ENCODE measurements at places on chromosomes 7 and 10. TPM values are rescaled to one million over a fixed set of nuclear protein-coding genes. Genes with fewer than 3 reads are reported as not detected.

GATA3 gene
- total RNA-seq, result 163 TPM

TEX36 gene
- total RNA-seq, result not detected

OR2A5 gene
- total RNA-seq, result not detected

KAZALD1 gene
- total RNA-seq, result 0.36 TPM

ZNF804B gene
- total RNA-seq, result not detected

FAM25A gene
- total RNA-seq, result not detected

FOXI2 gene
- total RNA-seq, result not detected

MARVELD1 gene
- 5.4 TPM for total RNA-seq

TMEM184A gene
- not detected for total RNA-seq

COBL gene
- total RNA-seq, result not detected

PLAU gene
- 4.8 TPM for total RNA-seq

MMD2 gene
- total RNA-seq, result not detected

PKD2L1 gene
- 0.14 TPM for total RNA-seq

ANKRD61 gene
- total RNA-seq, result 0.18 TPM

CUBN gene
- total RNA-seq, result 0.89 TPM

LRRC72 gene
- total RNA-seq, result not detected

TRUB1 gene
- total RNA-seq, result 14.8 TPM

CACNA2D1 gene
- not detected for total RNA-seq

ZCCHC24 gene
- total RNA-seq, result 1.2 TPM

LEP gene
- total RNA-seq, result not detected

SLC18A3 gene
- not detected for total RNA-seq

PIK3AP1 gene
- 3.1 TPM for total RNA-seq

TDRD1 gene
- total RNA-seq, result 0.09 TPM

UPK3B gene
- total RNA-seq, result 1.1 TPM

NCOA4 gene
- total RNA-seq, result 130 TPM

PPP1R17 gene
- total RNA-seq, result not detected

INSYN2A gene
- total RNA-seq, result not detected

FASTK gene
- 80.0 TPM for total RNA-seq

SPDYE9 gene
- not detected for total RNA-seq

FBH1 gene
- total RNA-seq, result 66.0 TPM

ABLIM1 gene
- 125 TPM for total RNA-seq

ETV1 gene
- total RNA-seq, result 0.41 TPM

TUBB8 gene
- not detected for total RNA-seq

GIMAP6 gene
- total RNA-seq, result 119 TPM

PDCD11 gene
- total RNA-seq, result 60.1 TPM

PIP gene
- total RNA-seq, result not detected

TLL2 gene
- total RNA-seq, result 0.05 TPM

SH2D4B gene
- total RNA-seq, result 0.14 TPM

NME8 gene
- total RNA-seq, result not detected

VWDE gene
- total RNA-seq, result 4.2 TPM

AKR1C8 gene
- 0.23 TPM for total RNA-seq

CYP3A4 gene
- not detected for total RNA-seq

BICC1 gene
- 0.07 TPM for total RNA-seq

SLC39A12 gene
- total RNA-seq, result not detected

FAM237B gene
- not detected for total RNA-seq

GDF2 gene
- not detected for total RNA-seq

GIMAP8 gene
- 27.8 TPM for total RNA-seq
